H1 (cell line): ENCODE measurements at places on chromosomes 11 and 22. TPM values are rescaled to one million over a fixed set of nuclear protein-coding genes. Genes with fewer than 3 reads are reported as not detected.

DNA sequence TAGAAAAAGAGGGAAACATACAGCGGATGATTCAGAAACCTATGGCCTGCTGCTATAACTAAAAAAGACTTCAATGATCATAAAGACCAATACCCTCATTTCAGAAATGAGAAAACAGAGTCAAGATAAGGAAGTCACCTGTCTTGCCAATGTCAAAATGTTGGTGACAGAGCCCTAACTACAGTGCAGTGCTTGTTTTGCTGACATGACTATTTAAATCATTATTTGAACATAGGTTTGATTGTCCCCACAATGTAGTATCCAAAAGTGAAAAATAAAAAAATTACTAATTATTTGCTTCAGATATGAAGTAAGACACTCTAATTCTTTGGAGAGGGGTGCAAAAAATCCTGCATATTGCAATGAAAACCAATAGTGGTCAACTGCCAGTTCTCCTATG is 115.7 kb downstream of the SOX6 start:
- DNase-seq = no peak

DNA sequence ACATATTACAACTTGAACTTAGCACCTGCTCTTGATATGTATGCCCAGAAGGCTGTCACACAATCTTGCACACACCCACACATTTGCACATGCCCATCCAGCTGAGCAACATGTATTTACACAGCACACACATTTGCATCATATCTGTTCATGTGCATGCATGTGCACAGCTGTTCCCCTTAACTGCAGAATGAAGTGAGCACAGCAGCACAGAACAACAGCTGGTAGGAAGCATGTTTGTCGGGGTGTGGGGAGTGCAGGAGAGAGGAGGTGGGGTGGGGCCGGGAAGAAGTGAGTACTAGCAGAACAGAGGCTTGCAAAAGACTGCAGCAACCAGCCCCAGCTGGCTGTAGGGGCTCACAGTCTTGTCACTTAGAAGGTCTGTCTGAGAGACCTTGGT is 296.5 kb downstream of the KIRREL3 start:
- no peak for DNase-seq

DNA sequence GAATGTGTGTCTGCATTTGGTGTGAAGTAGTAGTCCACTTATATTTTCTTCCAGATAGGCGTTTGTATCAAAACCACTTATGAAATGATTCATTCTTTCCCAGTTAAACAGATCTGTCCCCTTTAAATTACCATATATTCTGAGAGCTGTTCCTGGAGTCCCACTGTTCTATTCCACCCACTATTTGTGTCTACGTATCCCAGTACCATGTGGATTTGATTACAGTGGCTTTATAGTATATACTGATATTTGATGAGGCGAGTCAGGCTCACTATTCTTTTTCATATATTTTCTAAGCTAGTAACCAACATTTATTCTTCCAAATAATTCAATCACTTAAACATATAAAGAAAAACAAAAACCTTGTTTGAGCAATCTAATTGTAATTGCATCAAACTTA is 81.9 kb upstream of the RASSF10 start:
- DNase-seq = no peak

GRCh38 chr22:35739076-35739930 is 21.6 kb downstream of the APOL5 start:
- DNase-seq = no peak

SMIM38 gene
- 0.15 and 0.20 TPM in 2 replicates for total RNA-seq
